ENCODE measurements at places on chromosomes 3 and 15.

- no peak for DNase-seq
Measured at GRCh38 chr3:109224333-109224732, 87.8 kb downstream of the C3orf85 start.

DNA sequence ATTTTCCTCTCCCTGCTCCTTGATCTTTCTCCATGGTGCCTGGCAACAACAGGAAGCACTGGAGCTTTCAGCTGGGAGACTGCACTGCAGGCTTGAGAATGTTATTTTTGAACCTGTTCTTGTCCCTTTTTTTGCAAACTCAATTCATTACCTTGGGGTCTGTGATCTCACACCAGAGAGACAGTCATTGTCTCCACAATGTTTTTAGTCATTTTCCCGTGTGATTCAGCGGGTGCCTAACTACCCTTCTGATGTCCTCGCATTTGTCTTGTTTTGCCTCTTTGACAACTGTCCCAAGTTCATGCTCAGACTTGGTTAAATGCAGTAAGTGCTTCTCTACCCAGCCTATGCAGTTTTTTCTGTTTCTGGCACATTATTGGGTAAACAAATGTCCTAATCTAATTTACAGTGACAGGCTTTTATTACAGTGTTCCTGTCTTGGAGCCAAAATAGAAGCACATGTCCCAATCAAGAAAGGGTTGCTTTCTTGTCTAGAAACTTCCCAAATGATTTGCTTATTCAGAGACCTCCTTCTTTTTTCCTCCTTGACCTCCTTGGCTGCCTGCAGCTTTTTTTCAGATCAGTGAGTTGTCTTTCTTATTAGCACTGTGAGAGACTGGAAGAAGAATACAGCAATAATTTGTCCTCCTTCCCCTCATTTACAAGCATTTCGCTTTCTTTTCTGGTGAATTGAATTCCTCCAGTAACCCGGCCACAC, 162.4 kb downstream of the NSUN3 start:
- DNase-seq, result no peak

DNA sequence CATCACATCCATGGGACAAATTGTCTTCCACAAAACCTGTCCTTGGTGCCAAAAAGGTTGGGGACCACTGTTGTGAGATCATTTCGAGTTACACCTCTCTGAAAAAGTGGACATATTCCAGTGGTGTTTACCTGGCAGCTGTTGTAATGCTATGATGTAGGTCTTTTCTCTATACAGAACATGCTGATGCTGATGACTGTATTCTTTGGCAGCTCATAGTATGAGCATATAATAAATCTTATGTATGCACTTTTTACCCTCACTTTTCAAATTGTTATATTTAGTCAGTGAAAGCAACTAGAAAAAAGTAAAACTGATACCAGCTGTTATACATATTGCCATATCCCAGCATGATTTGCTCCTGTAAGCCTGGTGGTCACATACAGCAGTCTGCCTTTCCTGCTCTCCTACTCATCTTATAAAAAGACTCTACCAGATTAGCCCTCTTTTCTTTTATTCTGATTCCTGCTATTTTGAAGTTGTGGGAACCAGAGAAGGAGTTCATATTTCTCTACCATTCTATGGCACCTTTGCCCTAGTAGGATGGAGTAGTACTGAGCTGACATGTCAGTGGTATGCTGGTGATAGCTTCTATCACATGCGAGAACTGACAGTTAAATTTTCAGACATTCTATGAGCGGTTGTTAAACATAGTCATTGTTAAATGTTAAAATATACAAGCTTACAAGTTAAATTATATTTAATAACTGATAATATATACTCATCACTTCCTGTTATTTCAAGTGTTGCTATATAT, 128.7 kb downstream of the FNDC3B start:
- DNase-seq, result no peak

GRCh38 chr15:40137303-40138200, 23.3 kb upstream of the BUB1B start:
- DNase-seq, result no peak

- no peak for DNase-seq
Measured at GRCh38 chr3:166123088-166123487, 285.9 kb upstream of the BCHE start.

DNA sequence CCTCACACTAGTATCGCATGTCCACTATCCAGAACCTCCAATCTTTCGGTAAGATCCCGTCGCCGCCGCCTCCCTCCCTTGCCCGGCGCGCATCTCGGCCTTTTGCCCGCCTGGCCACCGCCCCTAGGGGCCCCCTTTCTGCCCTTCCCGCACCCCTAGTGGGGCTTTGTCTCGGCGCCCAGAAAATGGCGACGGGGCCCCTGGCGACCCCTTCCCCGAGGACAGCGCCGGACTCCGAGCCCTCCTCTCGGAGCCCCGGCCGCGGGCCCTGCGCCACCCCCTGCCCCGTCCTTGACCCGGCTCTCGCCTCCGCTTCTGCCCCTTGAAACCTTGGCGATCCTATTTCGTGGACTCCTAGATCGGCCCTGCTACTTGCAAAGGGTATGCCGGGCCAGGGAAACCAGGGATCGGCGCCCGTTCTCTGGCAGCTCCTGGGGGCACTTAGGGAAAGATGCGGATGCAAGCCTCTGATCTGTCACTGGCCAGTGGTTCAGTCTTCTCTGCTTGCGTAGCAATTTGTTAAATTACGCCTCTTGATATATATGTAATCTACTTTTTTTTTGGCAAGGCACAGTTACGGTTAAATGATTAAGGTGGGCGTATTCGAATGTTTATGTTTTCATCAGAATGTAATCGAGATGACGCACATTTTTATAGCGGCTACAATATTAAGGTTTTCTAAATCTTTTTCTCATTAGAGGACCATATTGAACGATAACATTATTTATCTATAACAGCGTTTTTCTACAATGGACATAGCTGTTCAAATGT, 603 bp downstream of the EIF1B start:
- DNase-seq, result peak; percentile 66

GRCh38 chr15:79863886-79864285, 32.9 kb downstream of the MTHFS start:
- no peak for DNase-seq

GRCh38 chr3:16369885-16370284, 104.9 kb downstream of the OXNAD1 start:
- DNase-seq, result no peak

DNA sequence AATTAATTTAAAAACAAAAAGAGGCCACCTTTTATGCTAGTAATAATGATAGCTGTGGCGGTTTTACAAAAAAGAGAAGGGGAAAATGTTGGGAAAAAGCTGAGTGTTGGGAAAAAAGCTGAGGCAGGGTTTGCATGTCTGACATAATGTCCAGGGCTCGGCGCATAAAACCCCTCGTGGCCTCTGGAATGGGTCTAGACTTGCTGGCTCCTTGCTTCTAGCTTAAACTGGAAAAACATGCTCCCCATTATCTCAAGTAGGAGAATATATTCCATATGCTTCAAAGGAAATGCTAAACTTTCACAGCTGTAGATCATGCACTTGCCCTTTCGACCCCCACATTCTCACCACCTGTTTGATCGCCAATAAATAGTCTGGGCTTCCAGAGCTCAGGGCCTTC, 53.0 kb downstream of the CYP19A1 start:
- no peak for DNase-seq

DNA sequence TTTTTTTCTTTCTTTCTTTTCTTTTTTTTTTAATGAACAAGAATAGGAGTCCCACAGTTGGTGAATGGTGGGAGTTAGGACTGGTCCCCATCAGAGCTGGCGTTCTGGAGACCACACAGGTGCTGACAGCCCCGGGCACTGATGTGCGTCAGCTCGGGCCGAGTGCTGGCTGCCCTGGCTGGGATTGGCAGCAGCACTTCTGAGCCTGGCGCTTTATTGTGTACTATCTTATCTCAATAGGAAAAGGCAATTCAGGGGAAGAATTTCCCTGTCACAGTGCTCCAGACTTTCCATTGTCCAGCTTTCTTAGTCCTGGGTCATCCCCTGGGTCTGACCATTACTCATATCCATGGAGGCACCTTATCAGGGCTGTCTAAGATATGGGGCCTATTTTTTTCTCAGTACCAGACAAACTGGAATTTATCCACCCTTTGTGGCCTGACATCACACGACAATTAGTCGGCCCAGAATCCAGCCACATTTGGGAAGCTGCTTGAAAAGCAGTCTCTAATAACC, 54.1 kb downstream of the TMEM44 start:
- DNase-seq, result no peak

- DNase-seq, result no peak
Measured at GRCh38 chr15:70083946-70084345, 13.8 kb downstream of the TLE3 start.

DNA sequence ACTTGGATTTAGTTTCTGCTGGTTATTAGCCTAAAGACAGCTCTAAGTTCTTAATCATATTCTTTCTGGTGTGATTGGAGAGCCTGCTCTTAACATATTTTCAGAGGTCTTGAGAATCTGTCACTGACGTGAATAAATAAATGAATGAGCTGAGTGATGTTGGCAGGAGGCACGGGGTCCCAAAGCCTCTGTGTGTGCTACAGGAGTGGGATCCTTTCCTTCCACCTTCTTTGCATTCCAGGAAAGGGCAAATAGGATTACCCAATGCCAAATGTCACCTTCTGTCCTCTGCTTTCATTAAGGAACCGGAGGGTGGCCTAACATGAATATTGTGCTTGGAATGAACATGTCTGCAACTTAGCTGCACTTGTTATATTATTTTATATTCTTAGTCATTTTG, 53.1 kb downstream of the CD47 start:
- DNase-seq, result no peak

All from liver (tissue), 10 donors.